ENCODE measurements at places on chromosomes 6 and 20.
A peak's percentile ranks its signal among the peaks of the same experiment; 100 is the strongest.

DNA sequence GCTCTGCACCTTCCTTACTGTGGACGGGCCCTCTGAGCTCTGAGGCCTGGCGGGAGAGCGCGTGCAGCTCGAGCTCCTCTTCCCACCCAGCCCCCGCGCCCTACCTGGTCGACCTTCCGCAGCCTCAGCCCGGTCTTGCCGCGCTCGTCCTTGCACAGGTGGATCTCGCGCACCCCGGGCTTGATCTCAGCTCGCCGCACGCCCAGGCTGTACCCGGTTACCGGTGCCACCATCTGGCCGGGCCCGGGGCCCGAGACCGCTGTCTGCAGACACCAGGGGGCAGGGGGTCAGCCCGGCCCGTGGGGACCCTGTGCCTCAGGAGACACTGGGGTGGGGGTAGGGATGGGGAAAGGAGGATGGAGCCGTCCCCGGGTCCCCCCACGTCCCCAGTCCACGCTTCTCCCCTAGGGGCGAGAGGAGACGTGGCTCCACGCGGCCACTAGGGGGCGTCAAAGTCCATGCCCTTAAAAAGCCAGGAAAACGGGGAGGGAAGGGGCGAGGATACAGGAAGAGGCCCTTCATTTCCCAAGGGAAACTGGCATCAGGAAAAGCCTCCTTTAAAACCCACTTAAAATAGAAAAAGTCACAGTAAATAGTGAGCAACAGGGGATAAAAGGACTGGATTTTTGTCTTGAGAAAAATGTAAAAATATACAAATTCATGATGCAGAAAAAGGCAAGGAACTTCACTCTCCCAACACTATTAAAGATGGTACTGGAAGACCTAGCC lies 15.5 kb downstream of the SDCBP2 start:
- peak; percentile 71 for DNase-seq

- no peak for DNase-seq
Observed at GRCh38 chr20:21395666-21396598, 1.4 kb downstream of the NKX2-4 start.

DNA sequence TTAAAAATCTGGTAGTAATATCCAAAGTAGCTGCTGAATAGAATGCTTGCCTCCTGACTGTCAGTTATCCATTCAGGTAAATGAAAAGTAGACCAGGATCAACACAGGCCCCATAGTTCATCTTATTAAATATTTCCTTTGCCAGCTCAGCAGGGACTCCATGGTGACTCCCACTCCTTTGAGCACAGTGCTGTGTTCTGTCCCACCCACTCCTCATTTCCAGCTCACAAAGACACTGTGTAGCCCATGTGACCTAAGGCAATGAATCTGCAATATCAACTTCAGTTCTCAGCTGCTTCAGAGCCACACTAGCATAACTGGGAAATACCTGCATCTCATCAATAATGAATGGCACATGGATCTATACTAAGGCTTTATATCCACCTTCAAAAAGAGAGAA lies 189.5 kb upstream of the MANEA start:
- DNase-seq = no peak

DNA sequence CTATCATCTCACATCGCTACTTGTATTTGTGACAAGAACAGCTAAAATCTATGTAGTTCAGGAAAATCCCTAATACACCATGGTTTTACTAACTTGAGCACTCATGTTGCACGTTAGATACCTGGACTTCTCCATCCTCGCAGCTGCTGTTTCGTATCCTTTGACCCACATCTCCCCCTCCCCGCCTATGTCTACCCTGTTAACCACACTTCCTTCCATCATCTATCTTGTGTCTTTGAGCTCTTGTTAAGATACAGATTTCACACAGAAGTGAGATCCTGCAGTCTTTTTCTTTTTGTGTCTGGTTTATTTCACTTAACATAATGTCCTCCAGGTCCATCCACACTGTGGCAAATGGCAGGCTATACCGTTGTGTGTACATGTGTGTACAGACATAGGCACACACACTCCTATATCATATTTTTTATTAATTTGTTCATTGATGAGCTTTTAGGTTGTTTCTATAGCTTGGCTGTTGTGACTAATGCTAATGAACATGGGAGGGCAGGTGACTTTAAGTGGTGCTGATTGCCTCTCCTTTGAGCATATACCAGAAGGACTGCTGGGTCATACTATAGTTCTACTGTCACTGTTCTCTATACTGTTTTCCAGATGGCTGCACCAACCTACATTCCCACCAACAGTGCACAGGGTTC lies 117.8 kb downstream of the WDR27 start:
- DNase-seq = no peak

DNA sequence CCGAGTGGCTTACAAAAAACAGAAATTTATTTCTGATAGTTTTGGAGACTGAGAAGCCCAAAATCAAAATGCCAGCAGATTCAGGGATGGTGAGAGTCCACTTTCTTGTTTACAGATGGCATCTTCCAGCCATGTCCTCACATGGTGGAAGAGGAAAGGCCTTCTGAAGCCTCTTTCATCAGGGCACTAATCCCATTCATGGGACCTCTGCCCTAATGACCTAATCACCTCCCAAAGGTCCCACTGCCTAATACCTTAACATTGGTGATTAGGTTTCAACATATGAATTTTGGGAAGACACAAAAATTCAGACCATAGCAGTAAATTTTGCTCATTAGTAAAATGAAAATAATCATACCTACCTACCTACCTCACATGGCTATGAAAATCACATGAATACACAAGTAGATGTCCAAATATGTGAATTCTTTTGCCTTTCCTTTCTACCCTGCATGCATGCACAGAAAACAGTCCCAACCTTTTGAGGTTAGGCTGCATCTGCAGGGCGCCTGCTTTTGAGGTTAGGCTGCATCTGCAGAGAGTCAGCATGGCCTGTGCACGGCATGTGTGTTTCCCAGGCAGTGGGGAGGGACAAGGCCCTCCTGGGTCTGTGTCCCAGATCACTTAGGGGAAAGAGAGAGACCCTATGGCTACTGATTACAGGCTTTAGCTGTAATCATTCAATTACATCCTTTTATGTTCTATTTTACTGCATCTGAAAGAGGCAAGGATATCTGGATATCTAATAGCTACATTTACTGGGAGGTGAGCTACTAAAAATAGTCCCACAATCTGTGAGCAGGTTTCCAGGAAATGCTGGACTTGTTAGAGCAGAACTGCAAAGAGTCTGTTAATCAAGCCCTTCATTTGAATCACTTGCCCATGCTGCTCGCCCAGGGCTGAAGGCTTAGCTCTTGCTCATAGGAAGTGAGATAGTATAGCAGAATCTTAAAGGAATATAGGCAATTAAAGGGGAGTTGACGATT lies 497.7 kb upstream of the MARCKS start:
- DNase-seq = no peak
